Activated T-helper 1 cell treated with anti-CD3 and anti-CD28 coated beads, Interleukin-12 subunit alpha, Interleukin-12 subunit beta, Interleukin-2, Interleukin-4 antibody, amounts not matched to agents 30 ng/mL and 10 ng/mL and 1 ng/mL, durations not matched to agents 14 hours and 24 hours and 36 hours (primary cell): ENCODE measurements at places on chromosomes 1 and 21. TPM values are rescaled to one million over a fixed set of nuclear protein-coding genes. Genes with fewer than 3 reads are reported as not detected.

GRCh38 chr1:236302941-236303340 is 21.2 kb upstream of the ERO1B start:
- H3K4me1 ChIP-seq, result no peaks in the 10 kb centered on the region
- no peak overlapping the region for H3K4me3 ChIP-seq
- no peak overlapping the region for H3K27ac ChIP-seq
- H3K36me3 ChIP-seq, result no peaks in the 10 kb centered on the region

The TNFRSF4 gene
- total RNA-seq, result 788 and 811 TPM in 2 replicates

The COA6 gene
- total RNA-seq, result 57.2 and 66.9 TPM in 2 replicates

The SPRR2E gene
- not detected in 2 replicates for total RNA-seq

The CD52 gene
- total RNA-seq, result 394 and 411 TPM in 2 replicates
